ENCODE measurements at places on chromosomes 6 and 20.

GRCh38 chr20:3922983-3923339 lies 33.8 kb downstream of the PANK2 start:
- DNase-seq: no peak

- peak; percentile 81 for DNase-seq
These were observed 185.8 kb upstream of the TENT5A start for GRCh38 chr6:81938014-81938856.

- no peak for DNase-seq
These were observed 349.8 kb downstream of the PRKN start for GRCh38 chr6:162377735-162378134.

DNA sequence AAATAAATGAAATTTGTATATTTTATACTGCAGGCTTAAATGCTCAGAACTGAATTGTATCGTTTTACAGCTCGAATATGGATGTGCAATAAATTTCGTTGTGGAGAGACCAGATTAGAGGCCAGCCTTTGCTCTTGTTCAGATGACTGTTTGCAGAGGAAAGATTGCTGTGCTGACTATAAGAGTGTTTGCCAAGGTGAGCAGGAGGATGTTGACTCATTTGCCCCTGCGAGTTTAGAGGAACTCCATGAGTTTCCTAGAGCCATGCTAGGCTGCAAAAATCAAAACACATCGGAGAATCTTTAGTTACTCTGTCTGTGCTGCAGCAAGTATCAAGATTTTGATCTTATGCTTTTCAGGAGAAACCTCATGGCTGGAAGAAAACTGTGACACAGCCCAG lies 15.4 kb downstream of the ENPP3 start:
- DNase-seq: no peak
